ENCODE measurements at places on chromosomes 11 and 22.

GRCh38 chr11:11860103-11860979, 18.6 kb downstream of the USP47 start:
- DNase-seq = peak; percentile 77

GRCh38 chr11:23232652-23233051, 372.4 kb upstream of the CCDC179 start:
- DNase-seq = no peak

DNA sequence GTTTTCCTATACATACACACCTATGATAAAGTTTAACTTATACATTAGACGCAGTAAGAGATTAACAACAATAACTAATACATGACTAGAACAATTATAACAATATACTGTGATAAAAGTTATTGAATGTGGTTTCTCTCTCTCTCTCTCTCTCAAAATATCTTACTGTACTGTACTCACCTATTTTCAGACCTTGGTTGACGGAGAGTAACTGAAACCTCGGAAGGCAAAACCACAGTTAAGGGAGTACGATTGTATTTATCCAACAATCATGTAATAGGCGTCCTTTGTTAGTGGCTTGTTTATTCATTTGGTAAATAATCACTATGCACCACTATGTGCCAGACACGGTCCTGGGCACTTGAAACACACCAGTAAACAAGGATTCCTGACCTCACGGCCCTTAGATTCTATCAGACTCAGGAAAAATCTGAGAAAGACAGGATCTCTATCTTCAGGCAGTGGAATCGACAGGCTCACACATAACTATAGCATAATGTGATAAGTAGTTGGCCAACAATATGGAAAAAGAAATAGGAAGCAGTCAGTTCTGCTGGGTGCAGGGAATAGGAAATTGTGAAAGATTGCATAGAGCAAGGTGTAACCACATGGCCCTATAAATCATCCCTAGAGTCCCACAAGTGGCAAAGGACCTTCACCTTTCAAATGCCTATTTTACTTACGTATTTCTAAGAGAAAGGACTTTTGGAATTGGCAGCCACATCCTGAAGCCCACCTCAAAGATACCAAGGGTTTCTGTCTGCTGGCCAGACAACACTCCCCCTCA, 12.0 kb downstream of the ETS1 start:
- DNase-seq = no peak

- DNase-seq = no peak
Measured at GRCh38 chr11:112485280-112485679, 224.6 kb upstream of the PLET1 start.

- no peak for DNase-seq
Measured at GRCh38 chr11:10941414-10941813, 83.6 kb upstream of the ZBED5 start.

GRCh38 chr22:20536590-20537324, 29.3 kb downstream of the MED15 start:
- no peak for DNase-seq

Data from endothelial cell of umbilical vein (primary cell).